ENCODE measurements at places on chromosomes 5 and 9.

GRCh38 chr5:75482482-75482881 is 28.9 kb downstream of the CERT1 start:
- no peak for DNase-seq

DNA sequence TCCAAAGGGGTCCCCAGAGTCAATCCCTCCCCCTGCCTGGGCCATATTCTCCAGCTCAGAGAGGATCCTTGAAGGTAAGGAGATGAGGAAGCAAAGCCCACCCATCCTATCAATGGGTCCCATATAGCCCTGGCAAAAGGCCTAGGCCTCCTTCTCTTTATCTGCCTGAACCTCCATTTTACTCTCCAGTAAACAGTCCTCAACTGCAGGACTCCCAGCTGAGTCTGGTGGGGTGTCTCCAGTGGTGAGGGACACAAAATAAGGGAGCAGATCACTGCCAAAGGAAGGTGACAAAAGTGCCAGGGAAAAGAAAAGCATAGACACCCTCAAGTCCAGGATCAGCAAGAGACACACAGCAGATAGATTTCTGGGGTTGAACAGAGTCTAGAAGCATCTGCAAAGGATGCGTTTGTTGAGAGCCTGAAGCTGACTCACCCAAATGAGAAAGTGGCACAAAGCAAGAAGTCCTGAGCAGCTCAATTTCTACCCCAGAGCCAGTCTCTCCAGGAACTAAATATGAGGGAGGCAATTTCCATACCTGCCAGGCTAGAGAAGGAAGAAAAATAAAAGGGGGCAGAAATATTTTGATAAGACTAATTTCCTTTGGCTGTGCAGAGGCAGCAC is 2.7 kb upstream of the EBF1 start:
- DNase-seq: no peak

DNA sequence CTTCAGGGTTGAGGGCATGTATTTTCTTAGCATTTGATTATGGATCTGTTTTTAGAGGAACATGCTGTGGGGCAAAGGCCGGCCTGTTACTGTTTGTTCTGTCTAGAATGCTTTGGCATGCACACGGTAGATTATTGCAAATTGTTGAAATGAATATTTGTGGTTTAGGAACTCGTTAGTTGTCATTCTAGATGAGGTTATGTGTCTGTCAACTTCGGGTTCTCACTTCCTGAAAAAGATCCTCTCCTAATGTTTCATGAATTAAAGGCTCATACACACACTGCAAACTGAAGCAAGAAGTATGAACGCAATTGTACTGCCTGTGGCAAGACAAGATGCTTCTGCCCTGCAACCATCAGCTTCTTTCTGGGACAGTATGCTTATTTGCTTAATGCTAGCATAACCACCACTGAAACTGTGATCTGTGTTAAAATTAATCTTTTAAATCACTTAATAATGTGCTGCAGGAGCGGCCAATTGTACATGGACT is 99.6 kb downstream of the BASP1 start:
- peak; percentile 71 for DNase-seq

- DNase-seq: no peak
Measured at GRCh38 chr9:125574126-125574877, 132.7 kb downstream of the MAPKAP1 start.

DNA sequence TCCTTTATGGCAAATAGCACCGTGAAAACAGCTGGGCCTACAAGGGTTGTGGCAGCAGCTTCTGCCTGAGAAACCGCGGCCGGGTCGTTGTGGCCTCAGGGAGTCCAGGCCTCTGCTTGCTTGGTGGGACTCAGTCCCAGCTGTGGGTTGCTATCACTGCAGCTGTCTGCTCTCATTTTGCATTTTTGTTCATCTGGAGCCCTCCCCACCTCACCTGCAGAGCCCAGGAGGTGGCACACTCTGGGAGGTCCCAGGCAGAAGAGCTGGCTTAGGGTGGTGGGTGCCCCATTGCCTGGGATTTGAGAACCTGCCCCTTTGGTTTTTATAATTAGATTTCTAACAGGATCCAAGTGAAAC is 138.4 kb downstream of the GADD45G start:
- DNase-seq: no peak

- no peak for DNase-seq
Measured at GRCh38 chr5:5522336-5522735, 99.9 kb downstream of the ICE1 start.

DNA sequence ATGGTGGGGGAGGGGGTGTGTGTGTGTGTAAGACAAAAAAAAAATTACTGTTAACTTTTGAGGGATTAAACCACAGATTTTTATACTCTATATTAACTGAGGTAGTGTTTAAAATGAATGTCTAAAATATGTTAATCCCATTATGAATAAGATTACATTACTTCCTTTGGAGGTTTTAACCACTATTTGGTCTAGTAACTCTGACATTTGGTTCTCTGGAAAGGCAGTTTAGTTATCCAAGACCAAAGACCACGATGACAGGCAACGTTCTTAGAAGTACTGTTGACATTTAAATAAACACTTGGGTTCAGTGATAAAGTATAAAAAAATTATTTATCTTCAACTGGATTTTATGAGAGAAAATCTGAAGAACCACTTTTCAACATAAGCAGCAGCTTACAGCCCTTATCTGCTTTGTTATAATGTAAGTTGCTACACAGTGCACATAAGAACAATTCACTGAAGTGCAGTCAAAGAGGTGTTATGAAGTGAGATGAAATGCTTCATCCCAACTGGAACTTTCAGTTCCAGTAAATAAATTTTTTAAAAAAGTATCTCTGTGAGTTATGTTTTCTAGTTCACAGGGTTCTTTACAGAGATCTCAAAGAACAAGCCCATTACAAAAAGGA is 94.5 kb downstream of the OSMR start:
- no peak for DNase-seq

DNA sequence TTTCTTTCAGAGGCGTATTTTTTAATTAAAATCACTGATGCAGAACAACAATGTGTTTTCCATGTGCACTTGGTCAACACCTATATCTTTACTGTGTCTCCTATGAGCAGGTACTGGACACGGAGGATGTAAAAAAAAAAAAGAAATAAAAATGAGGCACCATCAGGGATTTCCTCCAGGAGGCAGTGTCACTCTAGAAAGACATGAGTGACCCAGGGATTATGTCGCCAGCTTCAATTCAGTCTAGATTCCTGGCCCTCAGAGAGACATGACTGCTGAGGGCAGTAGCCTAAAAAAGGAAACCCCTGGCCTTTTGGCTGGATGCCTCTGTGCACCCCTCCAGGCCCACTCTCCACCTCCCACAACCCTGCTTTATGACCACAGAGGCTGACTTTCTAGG is 18.3 kb upstream of the IL33 start:
- no peak for DNase-seq
